ENCODE measurements at places on chromosomes 3 and 15.

DNA sequence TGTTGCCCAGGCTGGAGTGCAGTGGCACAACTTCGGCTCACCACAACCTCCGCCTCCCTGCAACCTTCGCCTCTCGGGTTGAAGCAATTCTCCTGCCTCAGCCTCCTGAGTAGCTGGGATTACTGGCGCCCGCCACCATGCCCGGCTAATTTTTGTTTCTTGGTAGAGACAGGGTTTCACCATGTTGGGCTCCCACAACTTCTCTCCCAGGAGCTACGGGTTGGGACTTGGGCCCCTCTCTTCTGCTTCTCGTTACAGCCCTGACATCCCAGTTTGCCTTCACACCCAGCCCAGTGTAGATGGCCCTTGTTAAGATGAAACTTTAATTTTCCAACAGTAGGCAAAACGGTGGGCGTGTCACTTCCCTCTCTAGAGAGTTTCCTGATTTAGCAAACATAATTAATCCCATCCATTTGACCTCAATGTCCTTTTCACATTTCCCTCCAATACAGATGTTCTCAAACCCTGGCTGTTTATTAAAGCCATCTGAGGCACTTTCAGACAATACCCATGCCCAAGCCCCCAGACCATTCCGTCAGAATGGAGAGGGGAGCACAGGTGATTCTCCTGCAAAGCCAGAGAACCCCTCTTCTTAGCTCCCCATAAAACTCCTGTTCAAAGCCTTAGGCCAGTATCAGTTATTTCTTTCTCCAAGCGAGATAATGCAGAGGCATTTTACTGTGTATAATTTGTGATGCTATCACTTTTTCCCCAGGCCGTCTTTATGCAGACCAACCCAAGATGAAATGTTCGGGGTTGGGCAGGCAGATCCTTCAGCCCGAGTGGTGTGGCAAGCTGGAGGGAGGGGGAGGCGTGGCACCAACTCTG is 245.7 kb downstream of the XXYLT1 start:
- no peak for DNase-seq

DNA sequence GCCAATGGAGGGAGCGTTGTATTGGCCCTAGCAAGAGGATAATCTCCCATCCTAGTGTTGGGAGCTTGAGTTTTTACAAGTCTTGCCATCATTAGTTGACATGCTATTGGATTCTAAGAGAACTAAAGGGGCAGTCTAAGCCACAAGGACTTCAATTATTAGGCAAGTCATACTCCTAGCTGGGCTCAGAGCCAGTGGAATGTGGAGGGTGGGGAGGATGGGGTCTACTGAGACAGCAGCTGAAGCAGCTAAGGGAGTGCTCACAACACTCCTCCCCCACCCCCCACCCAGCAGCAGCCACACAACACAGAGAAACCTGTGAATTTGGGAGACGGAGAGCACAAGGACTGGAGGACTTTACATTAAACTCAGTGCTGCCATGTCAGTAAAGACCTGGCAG is 27.9 kb downstream of the FRG2C start:
- no peak for DNase-seq

- DNase-seq: no peak
These were observed 1.9 kb downstream of the MITF start for GRCh38 chr3:69741032-69741767.

GRCh38 chr15:88624156-88624970 is 3.2 kb downstream of the AEN start:
- peak; percentile 40 for DNase-seq

DNA sequence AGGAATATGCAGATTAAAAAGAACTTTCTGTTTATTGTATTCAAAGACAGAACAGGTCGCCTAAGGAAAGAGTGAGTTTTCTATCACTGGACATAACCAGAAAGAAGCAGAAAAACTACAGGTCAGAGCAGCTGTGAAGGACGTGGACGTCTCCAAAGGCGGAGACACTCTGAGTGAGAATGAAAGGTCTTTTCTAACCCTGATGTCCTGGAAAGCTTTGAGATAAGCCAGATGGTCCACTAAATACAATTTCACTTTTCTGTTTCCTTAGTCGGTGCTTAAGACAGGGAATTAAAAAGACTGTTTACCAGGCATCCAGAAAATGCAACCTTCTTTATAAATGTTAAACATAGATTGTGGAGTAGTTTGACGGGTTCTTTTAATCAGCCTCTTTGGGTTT is 360.4 kb downstream of the FGF12 start:
- DNase-seq: no peak

- no peak for DNase-seq
These were observed 14.6 kb upstream of the RFTN1 start for GRCh38 chr3:16528106-16528505.

DNA sequence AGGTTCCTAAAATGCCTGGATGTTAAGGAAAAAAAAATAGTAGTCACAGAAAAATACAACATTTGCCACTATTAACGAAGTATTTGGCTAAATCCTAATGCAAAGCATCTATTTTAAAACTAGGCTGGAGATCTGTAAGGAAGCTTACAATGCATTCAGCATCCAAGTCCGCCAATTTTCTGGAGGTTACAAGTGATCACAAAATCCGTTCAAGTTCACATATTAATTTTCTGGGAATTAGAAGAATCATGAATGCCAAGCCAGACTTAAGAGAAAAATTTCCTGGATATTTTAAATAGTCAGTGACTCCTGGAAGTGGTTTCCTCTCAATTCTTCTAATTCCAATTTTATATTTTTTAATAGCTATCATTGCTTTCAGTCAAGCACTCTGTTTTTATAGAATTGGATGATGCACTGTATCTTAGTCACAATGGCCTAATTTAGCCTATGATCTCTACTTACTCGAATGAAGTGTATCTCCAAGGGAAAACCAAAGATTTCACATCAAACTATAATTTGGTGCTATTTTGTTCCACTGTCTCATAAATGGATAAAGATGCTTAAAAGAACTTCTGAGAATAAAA is 60.4 kb downstream of the P3H2 start:
- DNase-seq: no peak

DNA sequence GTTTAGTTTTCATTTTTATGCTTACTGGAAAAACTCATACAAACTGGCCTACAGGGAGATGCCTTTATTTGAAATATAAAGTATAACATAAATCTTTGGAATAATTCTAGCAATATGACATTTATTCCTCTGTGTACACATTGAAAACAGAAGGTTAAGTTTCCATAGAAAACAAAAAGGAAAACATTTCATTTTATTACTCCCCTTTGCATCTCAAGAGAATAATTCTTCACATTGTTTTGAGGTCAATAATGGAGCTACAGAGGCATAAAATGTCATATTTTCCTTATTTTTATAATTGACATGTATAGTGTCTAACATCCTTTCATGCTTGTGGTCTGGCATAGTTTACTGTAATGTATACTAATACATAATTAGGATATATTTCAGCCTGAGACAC is 187.6 kb upstream of the AGTR1 start:
- DNase-seq: no peak

All from activated naive CD4-positive, alpha-beta T cell treated with Interleukin-2 at 50 U/mL for 16 hours (primary cell).